WERI-Rb-1 (cell line): ENCODE measurements at places on chromosomes 2 and 18.

DNA sequence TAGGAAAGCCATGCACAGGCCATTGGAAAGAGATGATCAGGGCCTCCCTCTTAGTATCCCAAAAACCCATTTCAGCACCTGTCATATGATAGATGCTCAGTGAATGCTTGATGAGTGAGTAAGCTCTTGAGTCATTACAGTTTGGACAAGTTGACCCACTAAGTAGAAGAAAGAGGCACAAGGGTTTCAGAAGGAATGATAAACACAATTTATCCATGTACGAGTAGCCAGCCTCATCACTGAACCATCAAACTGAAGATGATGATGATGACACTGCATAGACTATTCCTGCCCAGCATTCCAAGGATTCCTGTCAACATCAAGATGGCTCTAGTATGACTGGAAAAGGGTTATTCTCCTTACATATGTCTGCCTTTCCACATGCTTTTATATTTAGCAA lies 596.0 kb downstream of the BCL11A start:
- no peak for DNase-seq

GRCh38 chr18:58716060-58716756 lies 44.9 kb downstream of the MALT1 start:
- DNase-seq = no peak

DNA sequence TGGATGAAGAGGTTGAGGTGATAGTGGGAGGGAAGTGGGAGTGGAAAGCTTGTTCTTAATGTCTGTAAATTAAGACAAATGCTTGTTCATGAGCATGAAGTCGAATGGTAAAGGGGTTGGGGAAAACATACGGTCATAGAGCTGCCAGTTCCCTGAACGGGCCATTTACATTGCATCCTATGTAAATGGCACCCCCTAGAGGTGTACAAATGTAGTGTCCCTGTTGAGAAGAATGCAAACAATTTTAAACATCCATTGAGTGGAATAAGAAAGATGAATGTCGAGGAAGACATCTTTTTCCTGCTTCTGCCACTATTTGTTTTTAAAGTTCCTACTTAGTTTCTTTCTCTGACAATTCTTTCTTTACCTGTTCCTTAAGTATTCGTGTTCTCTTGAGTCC lies 155.7 kb downstream of the RDH14 start:
- DNase-seq = no peak

DNA sequence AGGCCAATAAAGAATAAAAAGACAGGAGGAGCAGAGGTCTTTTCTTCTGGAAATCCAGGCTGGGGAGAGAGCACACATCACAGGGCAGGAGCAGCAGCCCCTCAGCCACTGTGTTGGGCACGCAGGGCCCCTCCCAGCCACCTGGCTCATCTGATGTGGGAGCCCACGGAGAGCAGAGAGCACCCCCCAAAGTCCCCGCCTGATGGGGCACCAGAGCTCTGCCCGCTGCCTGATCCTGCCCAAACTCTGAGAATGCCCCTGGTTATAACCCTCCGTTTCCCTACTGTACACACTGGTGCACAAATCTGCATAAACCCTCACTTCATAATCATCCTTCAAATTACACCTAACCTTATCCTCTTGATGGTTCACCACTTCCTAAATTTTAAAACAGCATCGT lies 111.3 kb downstream of the HDAC4 start:
- no peak for DNase-seq

- no peak for DNase-seq
Observed at GRCh38 chr2:68172990-68173700, 15.5 kb downstream of the PNO1 start.

GRCh38 chr18:37251679-37252078 lies 313.9 kb downstream of the CELF4 start:
- no peak for DNase-seq

DNA sequence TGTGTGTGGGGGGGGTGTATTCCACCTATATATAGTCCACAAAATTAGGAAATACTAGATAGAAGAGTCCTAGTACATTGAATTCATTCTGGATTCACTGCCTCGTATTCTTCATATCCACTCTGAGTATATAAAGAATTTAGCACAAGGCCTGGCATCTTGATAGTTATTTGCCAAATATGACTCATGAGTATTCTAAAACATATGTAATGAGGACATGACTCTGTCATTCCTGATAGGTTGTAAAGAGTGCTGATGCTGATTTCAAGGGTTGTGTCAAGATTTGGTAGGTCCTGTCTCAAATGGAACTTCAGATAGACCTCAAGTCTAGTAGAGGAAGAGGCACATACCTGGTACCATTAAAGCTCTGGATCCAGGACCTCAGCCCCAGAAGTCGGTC lies 173.4 kb upstream of the BOD1L2 start:
- no peak for DNase-seq

GRCh38 chr2:60886991-60887390 lies 5.6 kb downstream of the REL start:
- no peak for DNase-seq

- DNase-seq = no peak
Observed at GRCh38 chr18:64734063-64734462, 585.2 kb upstream of the LINC00305 start.
